ENCODE measurements at places on chromosomes 6 and 20.

DNA sequence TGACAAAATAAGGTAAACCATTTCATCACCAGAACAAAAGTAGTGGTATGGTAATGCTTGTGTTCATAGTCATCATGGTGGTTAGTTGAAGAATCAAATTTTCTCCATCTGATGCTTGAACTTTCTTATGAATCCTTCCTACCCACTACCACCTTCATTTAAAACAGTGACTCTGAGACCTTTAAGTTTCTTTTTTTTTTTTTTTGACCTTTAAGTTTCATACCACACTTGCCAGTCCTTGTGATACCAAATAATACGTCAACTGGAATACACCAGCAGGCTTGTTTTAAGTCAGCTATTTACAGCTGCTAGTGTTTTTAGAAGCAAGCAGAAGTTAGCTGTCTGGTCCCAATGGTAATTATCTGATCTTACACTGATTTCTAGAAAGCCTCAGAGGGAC is 413.4 kb upstream of the SOX4 start:
- DNase-seq = no peak

DNA sequence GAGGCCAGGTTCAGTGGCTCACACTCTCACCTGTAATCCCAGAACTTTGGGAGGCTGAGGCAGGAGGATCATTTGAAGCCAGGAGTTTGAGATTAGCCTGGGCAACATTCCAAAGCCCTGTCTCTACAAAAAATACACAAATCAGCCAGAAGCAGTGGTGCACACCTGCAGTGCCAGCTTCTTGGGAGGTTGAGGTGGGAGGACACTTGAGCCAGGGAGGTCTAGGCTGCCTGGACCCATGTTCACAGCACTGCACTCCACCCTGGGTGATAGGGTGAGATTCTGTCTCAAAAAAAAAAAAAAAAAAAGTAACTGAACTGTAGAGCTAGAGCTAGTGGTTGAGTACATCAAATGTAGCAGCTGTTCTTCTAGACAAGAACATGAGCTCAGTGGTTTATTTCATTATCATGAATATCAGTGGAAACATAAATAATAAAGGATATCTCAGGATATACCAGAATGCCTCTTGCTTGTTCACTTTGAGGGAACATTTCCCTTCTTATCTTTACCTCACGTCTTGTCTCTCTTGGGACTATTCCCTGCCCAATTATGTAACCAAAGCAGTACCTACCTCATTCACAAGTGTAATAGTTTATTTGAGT is 17.6 kb downstream of the NANP start:
- DNase-seq = no peak

DNA sequence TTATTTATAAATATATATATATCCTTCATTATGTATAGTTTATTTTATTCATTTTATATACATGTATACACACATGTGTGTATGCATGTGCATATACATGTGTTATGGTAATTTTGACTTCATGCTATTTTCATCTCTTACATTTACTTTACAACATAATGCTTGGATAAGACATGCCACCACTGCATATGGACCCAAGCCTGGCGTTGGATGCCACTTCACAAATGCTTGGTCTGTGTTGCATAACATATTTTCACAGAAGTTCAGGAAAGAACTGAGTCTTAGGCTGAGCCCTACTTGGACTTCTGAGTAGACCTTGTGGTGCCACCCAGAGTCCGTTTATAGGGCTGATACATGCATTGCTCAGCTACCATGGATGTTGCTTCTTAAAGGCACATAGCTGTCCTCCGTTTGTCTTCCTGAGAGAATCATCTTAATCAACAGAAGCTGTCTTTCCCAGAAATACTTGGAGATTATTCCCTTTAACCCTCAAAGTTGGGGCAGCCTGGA is 337.8 kb downstream of the BTBD3 start:
- no peak for DNase-seq

DNA sequence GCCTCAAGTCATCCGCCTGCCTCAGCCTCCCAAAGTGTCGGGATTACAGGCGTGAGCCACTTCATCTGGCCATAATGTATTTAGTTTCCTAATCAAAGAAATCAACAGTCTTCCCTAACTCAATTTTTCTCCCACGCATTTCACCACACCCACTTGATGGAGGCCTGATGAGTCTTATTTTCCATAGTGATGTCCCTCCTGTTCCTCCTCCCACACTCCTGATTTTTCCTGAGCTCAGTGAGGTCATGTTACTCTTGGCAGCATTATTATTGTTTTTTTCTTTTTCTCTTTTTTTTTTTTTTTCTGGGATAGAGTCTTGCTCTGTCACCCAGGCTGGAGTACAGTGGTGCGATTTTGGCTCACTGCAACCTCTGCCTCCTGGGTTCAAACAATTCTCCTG is 8.9 kb downstream of the ABRACL start:
- DNase-seq = no peak

- DNase-seq = no peak
These were observed 369.6 kb downstream of the TENT5A start for GRCh38 chr6:81382852-81383251.

- DNase-seq = no peak
These were observed 11.6 kb downstream of the C6orf163 start for GRCh38 chr6:87356181-87356580.

DNA sequence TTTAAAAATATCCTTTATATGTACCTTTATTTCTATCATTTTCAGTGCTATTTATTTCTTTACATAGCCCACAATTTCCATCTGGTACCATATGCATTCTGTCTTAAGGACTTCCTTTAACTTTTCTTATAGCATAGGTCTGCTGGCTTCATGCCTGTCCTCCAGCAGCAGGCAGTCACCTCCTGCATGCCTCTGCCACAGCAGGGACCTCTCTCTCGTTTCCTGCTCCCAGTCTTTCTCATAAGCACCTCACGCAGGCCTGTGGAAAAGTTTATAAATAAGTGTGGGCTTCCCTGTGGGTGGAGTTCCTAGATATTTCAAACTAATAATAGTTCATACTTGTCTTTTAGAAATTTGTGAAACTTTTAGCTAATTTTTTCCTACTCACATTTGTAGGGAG is 133.9 kb downstream of the KCNQ5 start:
- DNase-seq = no peak

GRCh38 chr20:30985386-30985785 is 272.1 kb upstream of the DEFB115 start:
- no peak for DNase-seq

GRCh38 chr6:35179901-35180535 is 33.7 kb upstream of the SCUBE3 start:
- no peak for DNase-seq

- DNase-seq = no peak
These were observed 104.8 kb downstream of the MYO6 start for GRCh38 chr6:75853806-75854205.

DNA sequence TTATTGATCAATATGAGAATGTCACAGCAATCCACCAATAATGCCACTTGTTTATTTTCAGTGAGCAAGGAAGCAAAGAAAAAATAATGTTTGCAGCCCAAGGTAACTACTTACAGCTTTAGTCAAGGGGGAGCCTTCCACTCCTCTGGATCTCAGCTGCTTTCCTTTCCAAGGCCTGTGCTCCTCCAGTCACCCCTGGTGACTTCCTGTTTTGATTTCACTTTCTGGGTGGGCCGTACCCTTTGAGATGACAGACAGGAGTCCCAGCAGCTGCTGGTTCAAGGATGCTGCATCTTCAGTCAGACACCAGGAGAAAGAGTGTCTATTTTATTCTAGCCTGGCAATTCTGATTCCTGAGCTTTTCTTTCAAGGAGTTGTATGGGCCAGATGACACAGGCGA is 5.6 kb upstream of the VNN2 start:
- DNase-seq = no peak

GRCh38 chr6:334536-335510 is 42.5 kb downstream of the DUSP22 start:
- DNase-seq = no peak

DNA sequence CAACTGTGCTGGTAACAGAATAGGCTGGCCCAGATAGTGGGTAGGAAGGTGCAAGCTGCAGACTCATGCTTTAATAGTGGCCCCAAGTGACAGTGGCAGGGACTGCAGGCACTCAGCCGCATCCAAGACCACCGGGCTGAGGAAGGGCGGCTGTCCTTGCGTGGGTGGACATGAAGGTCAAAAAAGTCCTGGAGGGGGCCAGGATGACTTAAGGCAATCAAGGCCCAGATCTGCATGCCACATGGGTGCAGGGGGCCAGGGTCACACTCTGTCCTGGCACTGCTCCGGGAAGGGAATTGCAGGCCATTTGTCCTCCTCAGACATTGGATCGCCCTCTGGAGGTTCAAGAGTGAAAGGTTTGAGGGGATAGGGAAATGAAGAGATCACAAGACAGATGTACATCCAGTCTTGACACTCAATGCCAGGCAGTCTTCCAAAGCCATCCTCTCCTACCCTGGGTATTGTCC is 10.4 kb upstream of the VNN2 start:
- no peak for DNase-seq

GRCh38 chr6:126620719-126621118 is 280.8 kb downstream of the CENPW start:
- DNase-seq = no peak

GRCh38 chr6:35141007-35141655 is at the start of gene TCP11:
TSS of gene TCP11 (minus strand) at chr6:35141339. CDS start at chr6:35140870, 469 bp downstream.
- no peak for DNase-seq

GRCh38 chr6:70797625-70798024 is 129.9 kb downstream of the SMAP1 start:
- no peak for DNase-seq

- DNase-seq = no peak
These were observed 211.3 kb downstream of the PREX1 start for GRCh38 chr20:48616481-48616880.

GRCh38 chr20:9214685-9215084 is 145.8 kb downstream of the PLCB4 start:
- no peak for DNase-seq

- DNase-seq = no peak
These were observed 2.7 kb downstream of the CTSA start for GRCh38 chr20:45893831-45894230.

DNA sequence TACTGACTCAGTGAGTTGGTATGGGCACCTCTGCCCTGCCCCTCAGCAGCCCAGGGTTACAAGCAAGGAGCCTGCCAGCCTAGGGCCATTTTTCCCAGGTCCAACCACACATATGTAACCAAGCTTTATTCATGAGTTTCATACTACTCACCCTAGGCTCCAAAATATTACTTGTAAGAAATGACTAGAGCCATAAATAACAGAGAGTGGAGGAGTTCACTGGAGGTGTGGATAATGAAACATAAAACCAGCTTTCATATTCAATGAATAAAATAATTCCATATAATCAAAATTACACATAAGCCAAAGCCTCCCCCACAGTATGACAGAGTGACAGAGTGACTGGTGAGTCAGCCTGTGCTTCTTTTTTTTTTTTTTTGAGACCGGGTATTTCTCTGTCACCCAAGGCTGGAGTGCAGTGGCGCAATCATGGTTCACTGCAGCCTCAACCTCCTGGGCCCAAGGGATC is 229.8 kb upstream of the SASH1 start:
- no peak for DNase-seq

DNA sequence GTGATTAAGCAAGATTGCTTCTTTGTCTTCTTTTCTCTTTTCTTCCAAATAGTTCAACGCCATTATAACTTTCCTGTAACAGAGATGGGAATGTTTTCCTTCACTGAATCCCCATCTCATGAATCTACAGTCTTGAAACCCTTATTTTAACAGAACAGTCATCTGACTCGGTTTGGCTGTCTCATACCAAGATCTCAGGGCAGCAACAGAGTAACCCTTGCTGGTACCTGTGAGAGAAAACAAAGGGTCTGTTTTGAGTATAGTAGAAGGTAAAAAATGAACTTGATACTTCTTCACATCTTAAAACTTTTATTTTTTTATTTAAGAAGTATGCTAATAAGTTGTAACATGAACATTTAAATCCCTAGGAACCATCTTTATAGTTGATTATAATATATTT is 19.6 kb upstream of the DSE start:
- no peak for DNase-seq

- no peak for DNase-seq
These were observed 236.8 kb upstream of the CNR1 start for GRCh38 chr6:88402909-88403308.

- DNase-seq = no peak
These were observed 64.3 kb upstream of the EPB41L1 start for GRCh38 chr20:36090223-36090622.

DNA sequence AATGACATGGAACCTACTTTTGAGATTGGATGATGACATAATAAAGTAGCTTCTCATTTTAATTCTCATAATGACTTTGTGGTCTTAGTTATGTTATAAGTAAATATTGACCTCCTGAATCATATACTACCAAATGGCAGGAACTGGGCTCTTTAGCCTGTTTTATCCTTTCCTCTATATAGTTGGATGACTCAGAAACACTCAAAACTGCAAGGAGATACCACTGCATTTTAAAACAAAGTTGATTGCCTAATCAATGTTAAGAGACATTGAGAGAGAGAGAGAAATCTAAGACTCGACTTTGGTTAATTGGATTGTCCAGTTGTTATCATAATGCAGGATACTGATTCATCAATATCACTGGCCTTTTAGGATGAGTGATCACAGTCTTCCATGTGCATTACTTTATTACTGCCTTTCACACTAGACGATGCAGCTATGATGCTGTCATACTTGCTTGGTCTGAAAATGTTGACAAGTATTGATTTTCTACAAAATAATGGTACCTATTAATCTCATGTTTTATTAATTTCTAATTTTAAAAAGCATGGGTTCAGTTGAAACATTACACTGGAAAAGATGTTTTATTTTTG is 320.0 kb downstream of the NKAIN2 start:
- DNase-seq = no peak

- DNase-seq = no peak
These were observed 176.5 kb downstream of the SLC16A10 start for GRCh38 chr6:111263837-111264236.

GRCh38 chr6:129646642-129647041 is 63.3 kb downstream of the ARHGAP18 start:
- no peak for DNase-seq

- no peak for DNase-seq
These were observed 74.8 kb upstream of the TOP1 start for GRCh38 chr20:40953856-40954255.

GRCh38 chr6:73460056-73460455 is 1.5 kb upstream of the MTO1 start:
- DNase-seq = no peak

GRCh38 chr6:139014945-139015344 is 13.6 kb upstream of the ABRACL start:
- no peak for DNase-seq

- no peak for DNase-seq
These were observed 380.7 kb upstream of the BTBD3 start for GRCh38 chr20:11537032-11537431.

- DNase-seq = no peak
These were observed 108.8 kb downstream of the PPP1R14C start for GRCh38 chr6:150251566-150252186.
